ENCODE measurements at places on chromosomes 7 and 10.

DNA sequence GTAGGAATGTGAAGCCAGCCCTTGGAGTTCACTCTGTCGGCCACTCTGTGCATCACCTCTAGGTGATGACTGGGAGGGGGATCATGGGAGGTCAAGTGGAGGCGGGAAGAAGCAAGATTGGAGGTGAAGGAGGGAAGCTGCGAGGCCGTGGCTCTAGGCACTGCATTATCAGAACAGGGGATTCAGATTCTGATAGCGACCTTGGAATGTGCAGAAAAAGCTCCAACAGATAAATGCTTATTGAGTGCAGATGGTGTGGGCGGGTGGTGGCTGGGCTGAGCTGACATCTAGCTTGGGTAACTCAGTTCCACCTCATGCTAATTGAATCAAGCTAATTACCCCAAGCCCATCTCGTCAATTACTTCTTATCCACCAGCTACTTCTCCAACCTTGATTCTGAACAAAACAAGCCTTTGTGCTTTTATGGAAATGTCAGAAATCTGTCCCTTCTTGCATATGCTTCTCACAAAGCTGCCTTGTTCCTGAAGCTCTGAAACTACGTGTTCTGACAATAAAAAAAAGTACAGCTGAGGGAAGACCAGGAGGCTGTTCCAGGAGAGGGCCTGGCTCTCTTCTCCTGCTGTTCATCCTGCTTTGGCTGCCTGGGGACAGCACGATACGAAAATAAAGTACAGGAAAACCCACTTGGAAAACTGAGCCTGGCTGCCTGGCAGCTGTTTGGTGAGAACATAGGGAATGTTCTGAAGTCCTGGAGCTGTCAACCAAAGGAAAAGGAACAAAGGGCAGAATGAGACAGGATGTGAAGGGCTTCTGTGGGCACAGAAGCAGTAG lies 27.5 kb downstream of the STRA8 start:
- no peak for DNase-seq

DNA sequence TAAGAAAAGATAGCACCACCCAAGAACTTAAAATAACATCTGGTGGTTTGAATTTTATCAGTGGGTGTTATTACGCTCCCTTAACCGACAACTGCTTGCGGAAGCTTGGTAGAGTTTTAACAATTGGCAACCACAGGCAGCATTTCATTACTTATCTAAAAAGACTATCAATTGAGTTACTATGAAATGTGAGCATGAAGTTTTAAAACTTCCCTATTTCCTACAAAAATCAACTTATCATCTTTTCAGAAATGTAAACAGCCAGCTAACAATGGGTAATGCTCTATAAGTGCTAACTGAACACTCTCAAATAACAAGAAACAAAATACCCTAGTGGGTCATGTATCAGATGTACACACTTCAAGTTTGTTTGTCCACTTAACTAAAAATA lies 68.8 kb downstream of the OSBPL3 start:
- DNase-seq, result peak; percentile 34

GRCh38 chr10:4802711-4803487 lies 23.1 kb upstream of the AKR1E2 start:
- no peak for DNase-seq

- no peak for DNase-seq
These were observed 38.3 kb upstream of the KLHL7 start for GRCh38 chr7:23067271-23067670.

- DNase-seq, result no peak
These were observed 552.2 kb downstream of the MDFIC start for GRCh38 chr7:115474137-115474536.

- no peak for DNase-seq
These were observed 96.1 kb downstream of the ATE1 start for GRCh38 chr10:121831777-121832176.

GRCh38 chr10:99235658-99236626 lies at the start of gene HPSE2:
Gene HPSE2 (minus strand): TSS chr10:99235852.
- no peak for DNase-seq

DNA sequence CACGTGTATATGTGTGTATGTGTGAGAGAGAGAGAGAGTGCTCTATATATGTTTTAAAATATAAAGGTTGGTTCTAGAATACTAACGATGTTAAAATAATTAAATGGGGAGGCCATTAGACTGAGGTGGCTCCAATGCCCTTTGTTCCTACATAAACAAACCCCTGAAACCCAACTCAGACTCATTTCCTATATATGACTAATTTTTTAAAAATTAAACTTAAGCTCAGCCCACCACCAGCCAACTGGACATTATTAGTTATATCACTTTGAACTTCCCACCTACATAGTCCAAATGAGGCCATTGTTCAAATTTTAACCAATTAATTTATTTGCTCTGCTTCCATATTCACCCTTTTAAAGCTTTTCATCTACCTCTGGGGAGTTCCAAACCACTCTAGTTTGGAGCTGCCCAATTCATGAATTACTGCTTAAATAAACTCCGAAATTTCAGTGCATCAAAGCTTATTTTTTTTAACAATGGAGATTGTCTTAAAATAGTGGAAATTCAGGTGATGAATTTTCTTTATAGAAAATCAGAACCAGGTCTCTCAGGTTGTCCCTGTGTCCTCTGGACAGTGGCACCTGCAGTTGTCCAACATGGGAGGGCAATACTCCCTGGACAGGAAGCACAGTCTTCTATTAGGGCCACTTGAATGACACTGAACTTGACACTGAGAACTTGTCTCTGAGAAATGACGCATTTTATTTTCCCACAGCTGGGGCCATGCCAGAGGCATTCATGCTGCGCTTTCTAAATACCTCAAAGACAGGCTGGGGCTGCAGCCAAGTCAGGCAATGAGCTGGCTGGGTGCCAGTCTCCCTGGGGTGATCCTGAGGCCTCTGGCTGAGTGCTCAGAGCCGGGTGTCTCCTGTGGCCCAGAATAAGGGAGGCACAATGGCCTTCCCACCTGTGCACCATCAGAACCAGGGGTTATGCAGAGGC lies 109.5 kb upstream of the TMEM72 start:
- DNase-seq, result no peak

- DNase-seq, result no peak
These were observed 168.2 kb downstream of the ETV1 start for GRCh38 chr7:13821152-13821787.
